Activated CD8-positive, alpha-beta memory T cell treated with anti-CD3 and anti-CD28 coated beads for 1 hour (primary cell): ENCODE measurements at places on chromosomes 13 and 19.

DNA sequence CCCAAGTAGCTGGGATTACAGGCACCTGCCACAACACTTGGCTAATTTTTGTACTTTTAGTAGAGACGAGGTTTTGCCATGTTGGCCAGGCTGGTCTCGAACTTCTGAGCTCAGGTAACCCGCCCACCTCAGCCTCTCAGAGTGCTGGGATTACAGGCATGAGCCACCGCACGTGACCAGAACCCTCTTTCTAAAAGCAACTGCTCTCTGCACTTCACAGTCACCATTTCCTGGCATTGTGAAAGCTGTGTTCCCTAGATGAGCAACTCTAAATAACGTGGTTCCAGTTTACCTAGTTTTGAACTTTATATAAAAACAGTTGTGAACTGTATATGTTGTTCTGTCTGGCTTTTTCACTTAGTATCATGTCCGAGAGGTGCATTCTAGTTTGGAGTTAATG lies 152.9 kb downstream of the SIPA1L3 start:
- DNase-seq, result no peak

DNA sequence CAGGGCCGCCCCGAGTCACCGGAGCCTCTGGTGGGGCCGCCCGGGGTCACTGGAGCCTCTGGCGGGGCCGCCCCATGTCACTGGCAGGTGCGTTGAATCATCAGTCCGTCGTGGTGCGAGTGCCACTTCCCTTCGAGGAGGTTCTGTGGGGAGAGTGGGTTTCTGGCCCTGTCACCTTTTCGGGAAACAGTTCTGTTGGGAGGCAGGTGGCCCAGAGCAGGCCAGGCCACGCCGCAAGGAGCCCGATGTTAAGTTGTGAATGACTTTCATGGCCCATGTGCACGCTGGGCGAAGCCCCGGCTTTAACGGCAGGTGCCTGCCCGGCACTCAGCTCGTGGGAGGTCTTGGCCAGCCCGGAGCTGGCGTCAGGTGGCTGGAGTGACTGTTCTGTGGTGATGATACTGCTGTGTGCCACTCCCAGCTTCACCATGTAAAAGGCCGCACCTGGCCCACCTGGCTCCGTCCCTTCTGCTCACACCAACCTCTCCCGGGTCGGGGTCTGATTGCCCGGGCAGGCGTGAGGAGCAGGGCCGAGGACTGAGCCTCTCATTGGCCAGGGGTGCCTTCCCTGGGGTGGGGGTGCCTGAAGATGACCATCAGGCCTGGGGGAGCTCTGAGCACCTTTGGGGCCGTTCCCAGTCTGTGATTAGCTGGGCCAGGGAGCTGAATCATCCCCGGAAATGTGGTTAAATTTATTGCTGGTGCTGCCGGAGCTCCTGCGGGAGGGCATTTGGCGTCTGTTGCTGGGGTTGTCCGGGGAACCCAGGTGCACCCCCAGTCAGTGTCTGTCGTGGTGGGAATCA lies 29.2 kb downstream of the CSNK1G2 start:
- DNase-seq, result no peak

DNA sequence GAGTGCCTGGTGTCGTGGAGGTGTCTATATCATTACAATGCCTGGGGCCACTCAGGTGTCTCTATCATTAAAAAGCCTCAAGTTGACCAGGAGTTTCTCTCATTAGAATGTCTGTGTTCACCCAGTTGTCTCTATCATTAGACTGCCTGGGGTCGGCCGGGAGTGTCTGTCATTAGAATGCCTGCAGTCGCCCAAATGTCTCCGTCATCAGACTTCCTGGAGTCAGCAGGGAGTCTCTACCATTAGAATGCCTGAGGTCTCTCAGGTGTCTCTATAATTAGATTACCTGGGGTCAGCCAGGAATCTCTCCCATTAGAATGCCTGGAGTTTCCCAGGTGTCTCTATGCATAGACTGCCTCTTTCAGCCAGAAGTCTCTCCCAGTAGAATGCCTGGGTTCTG lies 1477.6 kb downstream of the UQCRFS1 start:
- DNase-seq, result no peak

DNA sequence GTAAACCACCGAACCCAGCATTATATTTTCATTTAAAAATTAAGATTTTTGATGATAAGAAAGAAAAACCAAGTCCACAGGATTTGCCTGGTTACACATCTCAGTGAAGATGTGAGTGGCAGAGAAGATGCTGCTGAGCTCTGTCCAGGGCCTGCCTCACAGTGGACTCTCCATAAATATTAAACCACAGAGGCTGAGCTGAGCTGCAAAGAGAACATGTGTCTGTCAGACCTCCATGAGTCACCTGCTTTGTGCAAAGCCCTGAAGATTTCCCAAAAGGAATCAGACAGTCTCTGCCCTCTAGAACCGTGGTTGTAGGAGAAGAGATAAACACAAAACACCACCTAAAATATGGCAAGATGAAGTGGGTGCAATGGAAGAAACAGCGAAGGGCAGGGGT lies 127.2 kb upstream of the TSC22D1 start:
- DNase-seq, result no peak

DNA sequence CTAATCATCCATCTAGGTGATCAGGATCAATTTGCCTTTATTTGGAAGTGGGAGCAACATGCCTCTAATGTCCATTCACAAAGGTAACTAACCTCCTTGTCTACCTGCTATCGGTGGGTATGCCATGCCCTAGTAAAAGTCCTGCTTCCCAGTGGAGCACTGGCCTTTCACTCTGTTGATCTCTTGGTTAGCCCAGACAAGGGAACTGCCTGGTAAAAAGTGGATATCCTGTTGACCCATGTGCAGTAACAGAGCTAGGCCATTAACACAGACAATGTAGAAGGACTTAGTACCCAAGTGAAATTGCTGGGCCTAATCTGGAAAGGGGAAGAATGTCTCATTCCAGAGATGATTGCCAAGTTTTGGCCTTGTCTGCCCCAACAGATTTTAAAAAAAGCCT lies 171.5 kb upstream of the CSNK1A1L start:
- no peak for DNase-seq

DNA sequence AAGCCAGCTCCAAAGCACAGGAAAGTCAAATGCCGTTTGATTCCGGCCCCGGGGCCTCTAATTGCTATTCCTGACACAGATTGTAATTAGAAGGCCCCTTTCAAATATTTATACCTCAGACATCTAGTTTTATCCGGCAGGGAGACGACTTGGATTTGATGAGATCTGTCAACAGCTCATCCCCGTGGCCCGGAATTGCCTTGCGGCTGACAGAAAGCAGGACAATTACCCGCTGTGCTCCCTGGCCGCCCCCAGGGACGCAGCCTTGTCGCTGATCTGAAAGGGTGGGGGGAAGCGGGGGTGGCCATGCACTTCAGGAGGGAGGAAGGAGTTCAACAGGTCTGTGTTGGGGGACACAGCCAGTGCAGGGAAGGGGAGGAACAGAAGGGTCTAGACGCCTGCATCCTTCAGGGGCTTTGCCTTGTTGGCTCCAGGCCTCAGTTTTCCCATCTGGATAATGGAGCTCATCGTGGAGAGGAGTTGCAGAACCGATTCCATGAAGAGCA lies 1.8 kb upstream of the SHD start:
- no peak for DNase-seq

- DNase-seq, result peak; percentile 99
Measured at GRCh38 chr19:45584332-45585157, at the start of gene OPA3. TSS of gene OPA3 (minus strand) at chr19:45584802. CDS start at chr19:45584764, 38 bp downstream.

- DNase-seq, result no peak
Measured at GRCh38 chr13:46964789-46965527, 68.1 kb upstream of the HTR2A start.

GRCh38 chr19:57511484-57511883 lies 11.7 kb downstream of the ZNF773 start:
- no peak for DNase-seq

GRCh38 chr13:72403396-72404010 lies 323.9 kb downstream of the MZT1 start:
- DNase-seq, result no peak

DNA sequence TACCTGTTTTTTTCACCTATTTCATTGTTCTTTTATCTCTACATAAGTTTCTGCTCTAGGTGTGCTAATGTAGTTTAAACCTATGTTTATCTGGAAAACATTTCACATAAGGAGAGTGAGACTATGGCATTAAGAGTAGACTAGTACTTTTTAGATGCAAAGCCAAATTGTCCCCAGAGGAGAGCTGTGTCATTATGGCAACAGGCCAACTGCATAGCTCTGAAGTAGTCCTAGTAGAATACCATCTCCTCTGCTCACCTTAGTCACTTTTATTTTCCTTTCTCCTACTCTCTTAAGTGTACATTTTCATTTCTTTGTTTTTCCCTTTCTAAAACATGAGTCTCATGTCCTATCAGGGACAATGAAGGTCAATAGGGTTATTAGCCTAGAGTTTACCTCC lies 123.1 kb downstream of the ITGBL1 start:
- no peak for DNase-seq

DNA sequence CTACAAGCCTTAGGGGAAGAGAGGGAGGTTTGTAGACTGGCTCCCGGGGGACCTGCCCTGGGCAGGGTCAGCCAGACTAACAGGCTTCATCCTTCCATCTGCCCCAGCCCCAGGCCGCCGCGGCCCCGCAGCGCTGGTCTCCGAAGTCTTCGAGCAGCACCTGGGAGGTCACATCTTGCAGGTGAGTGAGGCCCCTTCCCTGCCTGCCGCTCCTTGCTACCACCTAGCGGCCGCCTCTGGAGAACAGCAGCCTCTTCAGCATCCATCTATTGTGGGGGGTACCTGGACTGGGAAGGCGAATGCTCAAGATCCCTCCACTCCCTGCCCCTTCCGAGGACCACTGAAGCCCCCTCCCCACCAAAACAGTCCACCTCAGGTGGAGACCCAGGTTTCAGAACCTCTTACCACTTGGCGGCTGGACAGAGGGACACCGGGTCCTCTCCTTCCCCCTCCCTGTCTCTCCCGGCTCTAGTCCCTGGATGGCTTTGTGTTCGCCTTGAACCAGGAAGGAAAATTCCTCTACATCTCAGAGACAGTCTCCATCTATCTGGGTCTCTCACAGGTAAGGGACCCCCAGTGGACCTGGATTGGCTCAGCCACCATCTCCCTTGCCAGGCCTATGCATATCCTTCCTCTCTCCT lies 12.7 kb downstream of the NPAS1 start:
- no peak for DNase-seq

DNA sequence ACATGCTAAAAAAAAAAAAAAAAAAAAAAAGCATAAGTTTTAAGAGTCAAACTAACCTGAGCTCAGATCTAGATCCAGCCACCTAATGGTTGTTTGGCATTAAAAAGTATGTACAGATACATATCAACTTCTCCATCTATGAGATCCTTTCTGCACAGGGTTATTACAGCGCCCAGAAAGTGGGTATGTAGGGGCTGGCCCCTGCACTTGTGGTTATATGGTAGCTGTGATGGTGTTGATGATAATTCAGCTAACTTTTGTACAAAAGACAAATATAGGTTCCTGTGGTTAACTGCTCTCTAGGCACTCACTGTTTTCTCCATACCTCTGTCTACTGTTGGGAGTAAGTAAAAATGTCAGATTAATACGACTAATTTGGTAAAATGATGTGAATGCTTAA lies 81.7 kb downstream of the TNFRSF19 start:
- no peak for DNase-seq

- DNase-seq, result no peak
Measured at GRCh38 chr13:95924389-95924994, 128.7 kb downstream of the UGGT2 start.

DNA sequence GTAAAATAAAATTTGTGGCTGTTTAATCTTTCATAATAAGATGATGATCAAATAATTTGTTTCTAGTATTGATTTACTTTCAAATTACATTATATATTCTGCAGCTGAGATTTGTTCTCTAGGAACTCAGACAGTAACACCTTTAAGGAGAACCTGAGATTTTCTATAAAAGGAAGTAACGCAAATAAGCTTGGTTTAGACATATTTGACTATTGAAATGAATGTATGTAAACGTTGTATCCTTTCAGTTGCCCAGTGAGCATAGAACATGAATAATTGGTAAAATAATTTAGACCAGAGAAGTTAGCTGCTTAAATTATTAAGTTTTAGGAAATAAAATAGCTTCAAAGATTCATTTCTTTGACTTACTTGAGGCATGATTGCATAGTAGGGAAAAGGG lies 3.1 kb downstream of the CDK8 start:
- DNase-seq, result no peak

- DNase-seq, result no peak
Measured at GRCh38 chr13:97021241-97021640, 27.0 kb upstream of the OXGR1 start.

GRCh38 chr13:40408602-40409001 lies 257.8 kb downstream of the FOXO1 start:
- no peak for DNase-seq

GRCh38 chr19:49151267-49152118 lies 3.7 kb downstream of the HRC start:
- DNase-seq, result no peak

DNA sequence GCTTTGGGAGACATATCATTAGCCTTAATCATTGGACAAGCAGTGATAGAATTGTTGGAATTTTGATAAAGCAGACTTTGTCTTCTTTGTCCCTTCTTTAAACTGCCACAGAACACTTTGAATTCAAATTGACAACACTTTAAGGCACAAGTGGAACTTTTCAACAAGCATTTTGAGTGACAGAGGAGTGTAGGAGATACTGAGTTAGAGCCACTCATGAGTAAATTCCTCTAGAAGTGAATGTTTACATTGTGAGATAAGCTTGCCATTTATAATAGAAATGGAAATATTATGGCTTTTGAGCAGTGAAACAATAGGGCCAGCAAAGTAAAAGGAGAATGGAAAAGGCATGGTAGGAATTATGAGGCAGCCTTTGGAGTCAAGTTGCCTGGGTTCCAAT lies 515.8 kb downstream of the SLITRK6 start:
- DNase-seq, result no peak

DNA sequence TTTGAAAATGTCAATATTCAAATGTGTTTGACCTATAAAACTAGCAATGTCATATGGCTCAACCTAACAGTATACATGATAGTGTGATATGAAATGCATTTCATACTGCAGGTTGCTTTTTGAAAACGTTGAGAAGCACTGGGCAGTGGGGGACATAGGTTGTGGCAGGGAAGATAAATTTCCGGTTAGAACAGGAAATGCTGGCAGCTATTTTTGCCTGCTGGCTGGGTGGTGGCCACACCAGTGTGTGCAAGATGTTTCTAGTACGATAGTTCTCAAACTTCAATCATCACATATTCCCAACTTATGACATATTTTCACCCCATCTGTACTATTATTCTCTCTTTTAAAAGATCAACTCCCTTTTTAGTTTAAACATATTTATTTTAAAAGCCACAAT lies 17.2 kb downstream of the FXYD5 start:
- no peak for DNase-seq

DNA sequence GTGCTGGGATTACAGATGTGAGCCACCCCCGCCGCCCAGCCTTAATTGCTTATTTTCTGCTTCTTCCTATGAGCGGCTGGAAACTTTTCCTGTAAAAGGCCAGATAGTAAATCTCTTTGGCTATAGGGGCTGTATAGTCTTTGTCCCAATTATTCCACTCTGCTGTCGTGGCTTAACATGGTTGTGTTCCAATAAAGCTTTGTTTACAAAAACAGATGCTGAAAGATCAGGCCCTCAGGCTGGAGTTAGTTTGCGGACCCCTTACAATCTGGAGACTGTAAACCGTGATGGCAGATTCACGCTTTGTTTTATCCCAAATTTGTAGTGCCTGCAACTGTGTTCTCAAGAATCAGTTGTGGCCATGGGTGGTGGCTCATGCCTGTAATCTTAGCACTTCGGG lies 10.7 kb downstream of the KCNC3 start:
- DNase-seq, result no peak

- no peak for DNase-seq
Measured at GRCh38 chr19:14410091-14411051, 8.8 kb downstream of the DDX39A start.

- no peak for DNase-seq
Measured at GRCh38 chr19:21238670-21239069, 90.5 kb downstream of the ZNF708 start.

GRCh38 chr13:99320693-99321481 lies 13.7 kb upstream of the GPR183 start:
- no peak for DNase-seq

GRCh38 chr19:29139227-29139626 lies 73.7 kb downstream of the UQCRFS1 start:
- DNase-seq, result no peak
